Vagina (tissue), 2 donors: ENCODE measurements at places on chromosomes 12 and 14.

DNA sequence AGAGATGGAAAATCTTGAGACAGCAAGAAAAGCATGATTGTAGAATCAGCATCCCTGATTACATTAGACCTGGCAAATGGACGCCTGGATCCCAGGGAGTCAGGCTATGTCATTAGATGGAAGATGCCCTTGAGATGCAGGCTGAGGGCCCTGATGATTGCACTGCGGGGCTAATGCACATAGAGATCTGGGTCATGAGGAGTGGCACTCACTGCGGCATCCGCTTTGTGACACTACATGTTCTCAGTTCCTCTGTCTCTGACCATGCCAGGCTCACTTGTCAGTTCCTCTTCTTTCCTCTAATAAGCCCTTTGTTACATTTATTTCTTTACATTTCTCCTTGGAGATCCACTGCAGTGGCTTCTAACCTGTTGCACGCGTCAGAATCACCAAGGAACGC, 70.1 kb upstream of the GPATCH2L start:
- no peak overlapping the region for H3K4me3 ChIP-seq
- H3K27ac ChIP-seq: no peak overlapping the region

- peak overlapping the region; percentile 77 for H3K27ac ChIP-seq
- H3K27me3 ChIP-seq: no peaks in the 10 kb centered on the region
- H3K36me3 ChIP-seq: no peaks in the 10 kb centered on the region
- H3K4me1 ChIP-seq: peaks cover 24% of the 10 kb centered on the region
- peak overlapping the region; percentile 59 for H3K4me3 ChIP-seq
Observed at GRCh38 chr14:102525219-102525928, 15.8 kb upstream of the ANKRD9 start.

DNA sequence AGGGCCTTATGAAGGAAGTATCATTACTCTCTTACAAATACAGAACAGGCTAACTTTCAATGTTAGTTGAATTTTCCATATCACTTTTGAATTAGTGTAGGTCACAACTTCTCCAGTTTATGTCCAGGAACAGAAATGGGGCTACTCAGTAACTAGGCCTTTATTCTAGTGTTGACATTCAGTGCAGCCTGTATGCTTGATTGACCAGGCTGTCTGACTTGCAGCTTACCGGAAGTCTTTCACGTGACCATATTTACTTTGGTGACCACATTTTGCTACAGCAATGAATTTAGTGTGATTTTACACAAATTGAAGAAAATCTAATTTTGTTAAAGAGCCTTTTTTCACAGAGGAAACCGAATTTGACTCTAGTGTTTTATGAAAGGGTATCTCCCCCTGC, 12.4 kb downstream of the MTERF2 start:
- peaks cover 48% of the 10 kb centered on the region for H3K4me1 ChIP-seq
- no peak overlapping the region for H3K27ac ChIP-seq
- H3K4me3 ChIP-seq: no peak overlapping the region

GRCh38 chr12:21725731-21726130, 48.8 kb downstream of the KCNJ8 start:
- no peaks in the 10 kb centered on the region for H3K4me1 ChIP-seq
- no peak for DNase-seq

GRCh38 chr12:45243963-45244362, 28.1 kb downstream of the ANO6 start:
- peaks cover 19% of the 10 kb centered on the region for H3K4me1 ChIP-seq
- no peak for DNase-seq
- H3K4me3 ChIP-seq: no peak overlapping the region
- H3K36me3 ChIP-seq: no peaks in the 10 kb centered on the region
